ENCODE measurements at places on chromosomes 13 and 19.

DNA sequence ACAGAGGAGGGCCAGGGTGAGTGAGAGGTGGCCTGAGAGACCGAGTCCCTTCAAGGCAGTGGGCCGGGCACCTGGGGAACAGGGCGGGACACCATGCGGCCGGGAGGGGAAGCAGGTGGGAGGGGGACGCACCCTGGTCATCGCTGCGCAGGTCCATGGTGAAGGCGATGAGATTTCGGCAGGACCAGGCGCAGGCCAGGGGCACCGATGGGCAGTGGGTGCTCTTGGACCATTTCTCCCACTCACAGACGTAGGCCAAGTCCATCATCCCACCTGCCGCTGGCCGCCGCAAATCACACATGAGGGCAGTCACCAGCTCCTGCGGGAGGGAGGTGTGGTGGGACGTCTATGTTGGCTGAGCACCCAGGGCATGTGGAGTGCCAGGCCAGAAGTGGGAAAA lies 2.2 kb downstream of the MED16 start:
- no peak for DNase-seq

DNA sequence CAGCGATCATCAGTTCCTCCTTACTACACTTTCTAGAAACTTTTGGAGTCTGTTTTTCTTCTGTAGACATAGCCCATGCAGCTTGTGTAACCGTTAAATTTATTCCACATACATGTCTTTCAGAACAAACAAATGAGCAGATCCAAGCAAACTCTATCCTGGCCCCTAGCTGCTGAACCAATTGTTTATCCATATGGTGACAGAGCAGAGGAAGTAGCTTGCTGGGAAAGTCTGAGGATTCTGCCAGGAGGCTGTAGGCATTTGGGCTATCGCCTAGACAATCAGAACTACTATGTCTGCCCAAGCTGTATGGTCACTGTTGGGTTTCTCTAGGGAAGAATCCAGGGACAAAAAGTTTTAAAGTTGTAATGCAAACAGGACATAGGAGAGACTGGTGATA lies 343.7 kb downstream of the SPRY2 start:
- DNase-seq = peak; percentile 9

DNA sequence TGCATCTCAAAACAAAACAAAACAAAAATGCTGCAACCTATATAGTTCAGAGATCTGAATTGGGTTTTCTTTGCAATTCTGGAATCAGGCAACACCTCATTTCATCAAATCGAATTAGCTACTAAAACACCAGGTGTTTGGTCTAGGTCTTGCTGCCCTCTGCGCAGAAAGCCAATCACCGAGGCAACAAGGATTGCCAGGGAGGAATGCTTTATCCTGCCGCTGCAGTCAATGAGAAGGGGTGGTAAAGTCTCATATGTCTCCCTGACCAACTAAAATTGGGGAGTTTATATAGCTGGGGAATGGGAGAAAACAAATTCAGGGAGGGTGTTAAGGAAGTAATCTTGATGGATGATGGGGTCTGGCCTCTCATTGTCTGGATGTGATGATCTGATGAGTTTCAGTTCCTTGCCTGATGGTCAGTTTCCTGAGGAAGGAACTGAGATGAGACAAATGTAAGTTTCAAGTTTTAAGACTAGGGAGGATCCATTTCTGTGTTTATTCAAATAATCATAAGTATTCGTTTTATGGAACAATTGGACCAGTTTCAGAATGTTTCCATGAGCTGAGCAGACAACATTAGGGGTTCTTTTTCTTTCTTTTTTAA lies 5.0 kb upstream of the YJU2 start:
- no peak for DNase-seq

DNA sequence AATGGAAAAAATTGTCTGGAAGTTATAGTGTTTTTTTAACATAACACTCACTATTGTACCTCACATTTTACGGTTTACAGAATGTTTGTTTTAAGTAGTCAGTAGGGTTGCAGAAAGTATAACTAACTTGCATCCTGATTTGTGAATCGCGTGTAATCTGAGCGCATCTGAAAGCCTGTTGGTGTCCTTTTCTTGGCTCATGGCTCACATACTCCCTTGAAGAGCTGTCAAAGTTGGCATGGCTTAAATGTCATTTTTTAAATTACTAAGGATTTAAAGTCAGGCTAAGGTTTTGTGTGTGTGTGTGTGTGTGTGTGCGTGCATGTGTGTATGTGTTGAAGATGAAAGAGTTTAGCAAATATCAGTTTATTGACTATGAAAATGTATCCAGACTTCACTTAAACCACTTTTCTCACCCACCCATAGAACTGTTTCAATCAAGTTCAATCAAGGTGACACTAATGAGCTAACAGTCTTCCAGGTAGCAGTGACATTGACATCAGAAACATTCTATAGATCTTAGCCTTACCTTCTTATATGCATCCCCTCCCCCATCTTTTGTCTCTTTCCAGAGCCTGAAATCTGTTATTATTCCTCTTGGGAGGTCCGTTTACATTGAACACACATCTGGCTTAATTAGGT lies 480.4 kb upstream of the SGCG start:
- DNase-seq = no peak

GRCh38 chr19:48552406-48553322 lies 692 bp downstream of the SULT2B1 start:
- DNase-seq = no peak

GRCh38 chr13:76982061-76982460 lies 9.8 kb upstream of the CLN5 start:
- no peak for DNase-seq

GRCh38 chr19:7832781-7833180 lies 2.8 kb downstream of the EVI5L start:
- DNase-seq = no peak

DNA sequence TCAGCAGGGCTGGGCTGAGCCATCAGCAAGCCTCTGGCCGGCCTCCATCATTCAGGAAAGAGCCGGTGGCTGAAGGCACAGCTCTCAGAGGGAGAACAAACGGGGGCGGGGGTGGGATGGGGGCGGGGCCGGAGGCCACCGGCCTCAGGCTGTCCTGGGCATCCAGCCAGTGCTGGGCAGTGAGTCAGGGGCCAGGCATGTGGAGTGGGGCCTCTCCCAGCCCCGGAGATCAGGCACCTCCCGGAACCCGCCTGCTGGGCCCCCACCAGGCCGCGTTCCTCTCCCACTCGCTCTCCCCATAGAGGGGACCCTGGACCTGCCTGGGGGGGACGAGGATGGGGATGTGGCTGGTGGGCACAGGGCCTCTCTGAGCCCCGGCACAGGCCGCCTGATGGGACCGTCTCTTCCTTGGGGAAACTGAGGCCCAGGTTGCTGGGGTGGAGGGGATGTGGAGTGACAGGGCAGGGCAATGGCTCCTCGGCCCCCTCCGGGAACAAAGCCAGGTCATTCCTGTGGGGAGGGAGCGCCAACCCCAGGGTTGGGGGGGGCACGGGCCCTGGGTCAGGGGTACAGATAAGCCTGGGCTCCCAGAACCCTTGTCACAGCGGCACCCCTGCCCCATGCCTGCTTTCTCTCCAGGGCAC lies 12.9 kb downstream of the SPC24 start:
- DNase-seq = peak; percentile 90

GRCh38 chr19:45173816-45174215 lies 4.2 kb downstream of the TRAPPC6A start:
- no peak for DNase-seq

- DNase-seq = peak; percentile 75
Measured at GRCh38 chr13:31045286-31046081, 113.0 kb downstream of the TEX26 start.

DNA sequence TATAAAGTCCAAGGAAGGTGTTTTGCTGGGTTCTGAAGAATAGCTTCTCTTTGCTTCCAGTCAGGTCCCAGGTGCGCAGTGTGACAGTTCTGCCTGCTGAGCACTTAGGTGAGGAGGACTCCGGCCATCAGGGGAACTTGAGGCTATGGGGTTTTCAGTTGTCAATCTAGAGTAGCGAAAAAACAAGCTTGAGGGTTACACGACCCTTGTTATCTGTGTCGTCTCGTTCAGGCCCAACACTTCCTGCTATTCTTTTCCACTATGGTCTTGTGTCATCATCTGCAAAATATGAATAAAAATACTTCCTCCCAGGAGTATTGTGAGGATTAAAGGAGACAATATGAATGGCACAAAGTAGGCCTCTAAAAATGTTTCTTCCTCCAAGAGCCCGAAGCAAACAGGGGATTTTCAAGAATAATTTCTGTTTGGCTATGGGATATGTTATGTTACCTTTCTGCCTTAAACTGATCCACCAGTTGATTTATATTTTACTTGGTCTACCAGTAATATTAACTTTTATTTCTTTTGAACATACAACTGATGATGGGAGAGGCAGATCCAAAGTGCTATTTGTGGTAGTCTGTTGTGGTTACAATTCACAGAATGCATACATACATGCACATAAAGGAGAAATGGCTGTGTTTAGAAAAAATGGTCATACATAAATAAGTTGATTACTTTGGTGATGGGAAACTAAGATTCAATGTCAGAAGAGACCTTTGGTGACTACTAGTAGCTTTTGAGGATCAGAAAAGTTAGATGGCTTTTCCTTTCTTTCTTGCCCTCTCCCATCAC lies 40.5 kb upstream of the RCBTB2 start:
- DNase-seq = no peak
